Occipital lobe (tissue), 3 donors: ENCODE measurements at places on chromosomes 1 and 21. TPM values are rescaled to one million over a fixed set of nuclear protein-coding genes. Genes with fewer than 3 reads are reported as not detected.

ACTL8 gene
- total RNA-seq, result not detected

LDLRAD1 gene
- not detected for total RNA-seq

PLA2G2D gene
- total RNA-seq, result not detected

PIGR gene
- not detected for total RNA-seq

KCNJ6 gene
- total RNA-seq, result 5.3 TPM

KRTAP10-8 gene
- total RNA-seq, result not detected

FAM43B gene
- total RNA-seq, result 0.16 TPM

GABRD gene
- total RNA-seq, result 0.62 TPM

DYNLT5 gene
- 3.6 TPM for total RNA-seq

CD2 gene
- not detected for total RNA-seq

OR14K1 gene
- not detected for total RNA-seq

SH3BGR gene
- total RNA-seq, result 3.7 TPM

MPZL1 gene
- total RNA-seq, result 278 TPM

RAB3B gene
- 8.4 TPM for total RNA-seq

- DNase-seq, result no peak
Observed at GRCh38 chr1:203867802-203868201, 6.4 kb downstream of the SNRPE start.

- DNase-seq, result no peak
Observed at GRCh38 chr1:160017592-160017991, 14.2 kb downstream of the PIGM start.

DNA sequence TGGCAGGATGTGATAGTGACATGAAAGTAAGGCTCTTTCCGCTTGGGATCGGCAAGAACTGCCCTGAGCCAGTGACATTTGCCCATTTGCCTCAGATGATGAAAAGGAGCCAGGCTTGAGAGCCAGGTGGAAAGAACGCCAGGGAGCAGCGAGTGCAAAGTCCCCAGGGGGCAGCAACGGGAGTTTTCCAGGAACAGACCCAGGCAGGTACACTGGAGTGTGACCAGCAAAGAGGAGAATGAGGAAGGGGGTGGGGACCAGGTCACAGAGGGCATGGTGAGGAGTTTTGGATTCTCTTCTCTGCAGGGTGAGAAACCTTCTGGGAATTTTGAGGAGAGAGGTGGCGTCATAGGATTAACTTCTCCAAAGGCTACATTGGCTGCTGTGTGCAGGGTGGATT lies 10.8 kb upstream of the ETS2 start:
- no peak for DNase-seq

DNA sequence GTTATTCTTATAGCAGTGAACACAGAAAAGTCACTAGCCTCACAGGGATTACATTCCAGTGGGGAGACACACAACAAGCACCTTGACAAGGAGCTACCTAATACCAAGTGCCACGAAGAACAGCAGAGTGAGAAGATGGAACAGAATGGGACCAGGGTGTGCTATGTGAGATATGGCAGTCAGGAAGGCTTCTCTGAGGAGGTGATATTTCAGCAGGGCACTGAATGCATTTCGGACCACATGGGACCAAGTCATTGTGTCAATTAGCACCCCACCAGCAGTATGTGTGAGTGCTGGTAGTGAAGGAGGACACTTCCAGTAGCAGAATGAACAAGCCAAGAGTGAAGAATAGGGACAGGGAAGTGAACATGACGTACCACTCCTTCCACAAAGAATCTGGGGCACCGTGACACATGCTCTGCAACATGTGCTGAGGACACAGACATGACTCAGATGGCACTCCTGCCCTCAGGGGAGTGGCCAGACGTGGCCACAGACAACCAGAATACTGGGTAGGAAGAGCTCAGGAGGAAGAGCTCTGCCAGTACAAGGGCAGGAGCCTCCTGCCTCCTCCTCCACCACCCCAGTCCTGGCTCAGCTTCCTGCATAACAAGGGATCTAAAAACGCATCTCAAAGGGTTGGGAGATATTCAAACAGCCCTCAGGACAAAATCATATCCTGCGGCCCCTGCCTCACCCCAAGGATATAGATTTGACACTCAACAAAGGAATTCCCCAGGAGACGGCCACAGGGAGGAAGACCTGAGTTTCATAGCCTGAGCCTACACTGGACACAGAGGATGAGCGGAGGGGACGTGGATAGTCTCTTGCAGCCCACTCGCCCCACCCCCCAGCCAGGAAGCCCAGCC lies 102.5 kb downstream of the TRABD2B start:
- no peak for DNase-seq

DNA sequence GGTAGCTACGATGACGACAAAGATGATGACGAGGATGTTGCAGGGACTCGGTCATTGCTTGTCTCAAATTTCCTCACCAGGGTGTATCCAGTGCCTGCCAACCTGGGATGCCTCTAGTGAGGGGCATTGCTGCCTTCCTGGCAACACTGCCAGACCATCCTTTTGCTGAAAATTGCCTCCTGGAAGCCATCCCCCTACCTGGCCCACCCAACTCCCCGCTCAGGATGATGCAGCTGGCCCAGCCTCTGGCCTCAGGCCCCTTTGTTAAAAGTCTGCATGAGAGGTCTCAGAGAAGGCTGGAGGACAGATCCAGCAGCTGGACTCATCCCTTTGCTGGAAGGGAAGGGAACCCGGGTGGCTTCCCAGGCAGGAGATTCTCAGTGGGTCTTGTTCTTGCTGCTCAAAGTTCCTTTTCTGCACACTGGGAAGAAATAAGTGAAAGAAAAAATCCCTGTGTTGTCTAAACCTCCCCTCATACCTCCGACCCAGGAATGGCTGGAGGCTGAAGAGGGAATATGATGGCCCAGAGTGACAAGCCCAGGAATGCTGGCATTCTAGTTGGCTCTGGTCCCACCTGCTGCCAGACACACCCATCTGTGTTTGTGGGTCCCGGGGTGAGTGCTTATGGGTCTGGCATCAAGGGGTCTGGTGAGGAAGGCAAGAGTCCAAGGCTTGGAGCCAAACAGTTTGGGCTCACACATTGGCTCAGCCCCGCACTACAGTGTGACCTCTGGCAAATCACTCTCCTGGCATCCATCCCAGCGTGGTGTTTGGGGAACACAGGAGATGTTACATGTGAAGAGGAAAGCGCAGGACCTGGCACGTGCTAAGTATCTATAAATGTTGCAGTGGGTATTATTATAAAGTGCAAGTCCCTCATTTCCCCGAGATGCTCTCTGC lies 6.7 kb upstream of the FNDC5 start:
- no peak for DNase-seq

GRCh38 chr1:158334526-158335212 lies 3.3 kb upstream of the CD1B start:
- no peak for DNase-seq

- DNase-seq, result no peak
Observed at GRCh38 chr21:29098156-29098555, 24.7 kb upstream of the CCT8 start.

- no peak for DNase-seq
Observed at GRCh38 chr1:53582211-53583020, 123.2 kb downstream of the DMRTB1 start.

GRCh38 chr1:46404482-46405196 lies 10.5 kb downstream of the FAAH start:
- DNase-seq, result no peak

DNA sequence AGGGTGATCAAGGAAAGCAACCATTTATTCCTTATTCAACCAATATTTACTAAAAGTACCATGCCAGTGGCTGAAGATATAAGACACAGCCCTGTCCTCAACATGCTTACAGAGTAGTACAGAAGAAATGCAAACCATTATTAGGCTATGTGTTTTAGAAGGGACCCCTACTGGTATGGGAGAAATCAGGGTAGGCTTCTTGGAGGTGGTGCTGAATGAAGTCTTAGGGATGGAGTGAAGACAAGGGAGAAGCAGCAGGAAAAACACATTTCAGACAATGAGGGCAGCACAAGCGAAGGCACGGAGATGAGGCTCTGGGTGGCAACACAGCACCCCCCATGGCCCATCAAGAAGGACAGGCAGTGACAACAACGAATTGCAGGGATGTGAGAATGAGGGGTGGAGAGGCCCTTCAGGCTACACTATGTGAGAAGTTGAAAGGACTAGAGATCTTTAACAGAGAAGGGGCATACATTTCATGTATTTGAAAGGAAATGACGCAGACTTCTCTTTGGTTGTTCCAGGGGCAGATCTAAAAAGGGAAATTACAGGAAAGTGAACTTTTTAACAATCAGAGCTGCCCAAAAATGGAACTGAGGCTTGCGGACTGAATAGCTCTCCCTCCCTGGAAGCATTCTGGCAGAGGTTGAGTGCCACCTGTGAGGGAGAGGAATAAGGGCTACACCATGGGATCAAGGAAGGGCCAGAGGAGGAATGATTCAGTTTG lies 16.8 kb upstream of the CD58 start:
- DNase-seq, result no peak

DNA sequence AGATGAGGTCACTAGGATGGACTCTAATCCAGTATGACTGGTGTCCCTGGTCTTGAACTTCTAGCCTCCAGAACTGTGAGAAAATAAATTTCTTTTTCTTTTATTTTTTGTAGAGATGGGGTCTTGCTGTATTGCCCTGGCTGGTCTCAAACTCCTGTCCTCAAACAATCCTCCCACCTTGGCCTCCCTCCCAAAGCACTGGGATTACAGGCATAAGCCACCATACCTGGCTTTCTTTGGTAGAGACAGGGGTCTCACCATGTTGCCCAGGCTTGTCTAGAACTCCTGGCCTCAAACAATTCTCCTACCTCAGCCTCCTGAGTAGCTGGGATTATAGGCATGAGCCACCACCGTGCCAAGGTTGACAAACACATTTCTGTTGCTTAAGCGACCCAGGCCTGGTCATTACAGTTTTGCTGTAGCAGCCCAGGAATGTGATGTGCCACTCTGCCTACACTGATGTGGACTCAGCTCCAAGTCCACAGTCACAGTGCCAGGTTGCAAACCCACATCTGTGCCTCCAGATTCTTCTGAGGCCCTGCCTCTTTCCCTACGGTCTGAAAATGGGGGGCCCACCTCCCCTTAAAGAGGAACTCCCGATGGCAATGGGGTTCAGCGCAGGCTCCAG lies 15.9 kb downstream of the PYCR2 start:
- no peak for DNase-seq

DNA sequence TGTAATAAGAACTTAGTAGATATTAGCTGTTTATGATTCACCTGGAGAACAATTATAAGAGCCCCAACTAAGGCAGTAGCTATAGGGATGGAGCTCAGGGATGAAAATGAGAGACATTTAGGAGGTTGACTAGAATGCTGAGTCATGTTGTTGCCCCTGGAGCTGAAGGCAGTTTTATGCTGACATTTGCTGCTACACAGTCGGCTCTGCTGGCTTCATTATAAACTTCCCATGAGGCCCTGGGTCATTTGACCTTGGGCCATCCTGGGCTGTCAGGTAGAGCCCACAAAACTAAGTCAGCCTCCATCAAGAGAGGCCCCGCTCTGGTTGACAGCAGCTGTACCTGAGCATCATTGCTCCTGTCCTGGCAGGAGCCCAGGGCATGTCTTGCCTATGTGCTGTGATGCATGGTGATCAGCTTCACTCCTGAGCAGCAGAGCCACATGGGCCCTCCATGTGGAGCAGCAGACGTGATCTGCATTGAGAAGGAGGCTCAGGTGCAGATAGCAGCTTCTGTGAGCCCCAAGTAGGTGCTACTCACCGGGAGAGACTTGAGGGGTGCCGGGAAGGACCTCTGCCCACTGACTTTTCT lies 112.4 kb downstream of the TBX19 start:
- DNase-seq, result no peak

GRCh38 chr1:89466307-89466930 lies 58.2 kb upstream of the LRRC8B start:
- DNase-seq, result no peak

- DNase-seq, result no peak
Observed at GRCh38 chr1:154988058-154988954, 5.1 kb upstream of the LENEP start.

GRCh38 chr1:204108312-204109141 lies 35.6 kb downstream of the SOX13 start:
- DNase-seq, result no peak

DNA sequence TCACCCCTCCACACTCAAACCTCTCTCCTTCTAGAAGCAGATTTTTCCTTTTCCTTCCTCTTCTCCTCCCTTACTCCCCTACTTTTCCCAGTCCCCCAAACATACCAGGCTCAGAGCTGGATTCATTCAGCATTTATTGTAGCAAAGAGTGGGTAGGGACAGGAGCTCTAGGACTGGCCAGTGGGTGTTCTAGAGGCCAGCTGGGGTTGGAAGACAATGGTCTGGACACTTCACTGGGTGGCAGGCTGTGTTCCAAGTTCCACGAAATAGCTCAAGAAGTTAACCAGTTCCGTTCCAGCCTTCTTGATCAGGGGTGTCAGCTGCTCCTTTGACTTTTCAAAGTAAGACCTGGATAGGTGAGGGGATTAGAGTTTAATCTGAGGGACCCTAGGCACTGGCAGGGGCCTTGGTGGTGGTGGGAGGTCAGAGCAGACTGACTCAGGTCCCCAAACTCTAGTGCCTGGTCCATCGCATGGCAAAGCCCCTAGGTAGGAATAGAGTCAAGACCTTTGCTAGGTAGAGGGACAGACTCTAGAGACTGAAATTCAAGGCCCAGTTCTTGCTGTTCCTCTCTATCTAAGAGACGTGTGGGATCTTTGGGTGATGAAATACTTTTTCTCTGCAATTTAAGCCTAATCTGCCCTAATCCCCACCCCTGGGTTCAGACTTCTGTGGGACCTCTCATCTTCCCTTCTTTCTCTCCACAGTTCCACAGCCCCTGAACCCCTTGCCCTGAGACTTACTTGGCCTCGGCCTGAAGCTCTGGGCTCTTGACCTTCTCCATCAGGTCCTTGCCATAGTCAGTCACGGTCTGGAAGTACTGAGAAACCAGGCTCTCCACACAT lies 1.0 kb downstream of the APOA2 start:
- DNase-seq, result no peak

DNA sequence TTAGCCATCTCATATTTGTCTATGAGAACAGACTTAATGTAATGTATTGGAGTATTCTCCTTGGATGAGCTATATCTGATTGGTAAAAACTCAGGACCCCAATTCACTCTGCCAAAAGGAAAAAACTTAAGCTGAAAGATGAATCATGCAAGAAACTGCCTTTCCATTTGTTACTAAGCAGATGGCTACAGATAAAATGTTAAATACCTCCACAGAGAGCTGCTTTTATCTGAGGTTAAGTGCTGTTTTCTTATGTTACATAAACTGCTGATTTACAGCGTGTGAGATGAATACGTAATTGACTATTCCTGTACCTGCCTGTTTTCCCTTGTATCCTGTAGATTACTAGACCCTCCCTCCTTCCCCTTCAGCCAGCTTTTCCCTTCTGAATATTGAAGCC lies 49.3 kb downstream of the CLCA4 start:
- DNase-seq, result no peak

DNA sequence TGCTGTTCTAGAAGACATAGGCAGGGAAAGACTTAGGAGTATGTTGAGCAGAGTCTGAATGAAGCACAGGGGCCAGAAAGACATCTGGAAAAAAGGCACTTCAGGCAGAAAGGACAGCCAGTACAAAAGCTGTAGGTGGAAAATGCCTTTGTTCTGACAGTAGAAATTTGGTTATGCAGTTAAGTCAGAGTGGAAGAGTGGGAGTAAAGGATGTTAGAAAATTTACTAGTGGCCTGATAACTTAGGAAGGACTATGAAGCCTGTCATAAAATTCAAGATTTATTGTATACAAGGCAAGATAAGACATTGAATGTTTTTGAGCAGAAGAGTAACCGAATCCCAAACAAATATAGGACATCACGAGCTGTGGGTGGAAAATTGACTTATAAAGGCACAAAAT lies 987.9 kb downstream of the PLA2G4A start:
- DNase-seq, result no peak
